ENCODE measurements at places on chromosomes 7 and 10.

GRCh38 chr10:53023411-53023810 lies 250.8 kb upstream of the MBL2 start:
- no peak for DNase-seq

- DNase-seq: no peak
Observed at GRCh38 chr10:50407076-50407801, 155.9 kb upstream of the ASAH2 start.

DNA sequence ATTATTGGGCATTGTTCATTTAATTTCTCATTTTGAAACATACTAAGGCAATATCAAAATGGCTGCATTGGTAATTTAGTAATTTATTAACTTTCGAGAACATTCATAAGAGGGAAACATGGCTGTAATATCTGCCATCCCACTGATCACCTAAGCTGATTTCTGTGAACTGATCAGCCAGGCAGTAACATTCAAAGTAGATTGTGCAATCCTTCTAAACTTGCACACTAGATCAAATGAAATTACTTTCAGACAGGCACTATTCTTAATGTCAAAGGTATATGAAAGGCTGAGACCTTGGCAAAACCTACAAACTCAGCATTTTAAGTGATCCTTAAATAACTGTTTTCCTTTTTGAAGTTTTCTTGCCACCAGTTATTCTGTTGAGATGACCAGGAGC lies 290.7 kb downstream of the CACNA2D1 start:
- no peak for DNase-seq

- DNase-seq: no peak
Observed at GRCh38 chr7:134480730-134481129, 21.8 kb upstream of the AKR1B1 start.

DNA sequence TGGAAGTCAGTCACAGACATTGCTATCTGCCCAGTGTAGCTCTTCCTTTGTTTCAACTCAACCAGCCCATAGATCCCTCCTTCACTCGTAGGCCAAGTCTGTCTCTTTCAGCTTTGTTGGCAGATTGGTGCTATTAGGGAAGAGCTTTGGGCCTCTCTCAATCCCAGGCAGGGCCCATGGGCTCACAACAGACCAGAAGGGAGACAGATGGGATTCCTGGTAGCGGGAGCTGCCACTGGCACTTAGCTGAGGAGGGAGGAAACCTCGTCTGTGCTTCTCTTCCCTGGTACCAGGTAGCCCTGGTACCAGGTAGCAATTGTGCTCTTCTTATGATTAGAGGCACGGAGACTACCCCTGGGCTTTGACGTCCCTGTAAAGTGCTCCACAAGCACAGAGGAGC lies 592.0 kb downstream of the TYW1 start:
- DNase-seq: no peak

- no peak for DNase-seq
Observed at GRCh38 chr7:154899862-154900261, 103.1 kb downstream of the PAXIP1 start.

DNA sequence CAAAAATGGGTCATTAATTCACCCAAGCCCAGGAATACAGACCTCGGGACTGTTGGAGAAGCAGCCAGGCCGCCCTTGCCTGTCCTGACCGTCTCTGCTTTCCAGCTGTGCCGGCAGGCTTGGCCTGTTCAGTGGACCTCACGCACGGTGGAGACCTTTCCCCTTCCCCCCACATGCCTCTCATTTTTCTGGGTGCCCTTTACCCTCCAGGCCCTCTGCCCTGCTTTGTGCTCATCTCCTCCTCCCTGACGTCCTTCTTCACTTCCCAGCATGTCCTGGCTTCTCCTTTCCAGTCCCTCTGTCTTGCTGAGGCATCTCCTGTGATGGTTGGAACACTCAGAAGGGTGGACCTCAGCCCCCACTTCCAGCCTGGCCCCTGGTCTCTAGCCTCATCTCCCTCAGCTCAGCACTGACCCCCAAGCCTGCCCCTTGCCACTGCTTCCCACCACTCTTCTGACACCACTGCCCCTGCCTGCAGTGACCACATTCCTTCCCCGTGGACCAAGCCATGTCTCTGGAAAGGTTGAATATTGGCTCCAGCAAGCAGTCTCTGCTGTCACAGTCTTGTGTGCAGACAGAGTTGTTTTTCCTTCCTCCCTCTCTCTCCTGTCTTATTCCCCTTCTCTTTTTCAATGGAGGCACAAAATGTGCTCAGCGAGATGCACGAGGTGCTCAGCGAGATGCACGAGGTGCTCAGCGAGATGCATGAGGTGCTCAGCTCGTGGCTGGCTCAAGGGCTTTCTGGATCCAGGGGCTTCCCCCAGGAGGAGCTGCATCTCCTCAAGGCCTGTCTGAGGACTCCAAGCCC lies 14.9 kb downstream of the BAG3 start:
- DNase-seq: no peak

- no peak for DNase-seq
Observed at GRCh38 chr7:117014099-117014656, 60.9 kb downstream of the ST7 start.

DNA sequence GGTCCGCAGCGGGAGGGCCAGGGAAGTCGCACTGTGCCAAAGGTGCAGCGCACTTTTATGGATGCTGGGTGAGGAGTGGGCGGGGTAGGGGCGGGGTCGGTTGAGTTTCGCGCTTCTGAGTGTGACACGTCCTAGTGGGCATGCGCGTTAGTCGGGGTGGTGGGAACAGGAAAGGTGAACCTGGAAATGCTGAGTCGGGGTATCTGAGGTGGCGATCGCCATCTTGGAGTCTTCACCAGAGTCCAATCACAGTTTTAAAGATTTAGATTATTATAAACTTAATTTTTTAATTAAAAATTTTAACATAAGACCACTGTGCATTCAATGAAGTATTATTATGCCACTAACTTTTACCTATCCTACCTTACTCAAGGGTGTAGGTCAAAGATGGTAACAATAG lies 45.7 kb downstream of the ZNF138 start:
- DNase-seq: no peak

DNA sequence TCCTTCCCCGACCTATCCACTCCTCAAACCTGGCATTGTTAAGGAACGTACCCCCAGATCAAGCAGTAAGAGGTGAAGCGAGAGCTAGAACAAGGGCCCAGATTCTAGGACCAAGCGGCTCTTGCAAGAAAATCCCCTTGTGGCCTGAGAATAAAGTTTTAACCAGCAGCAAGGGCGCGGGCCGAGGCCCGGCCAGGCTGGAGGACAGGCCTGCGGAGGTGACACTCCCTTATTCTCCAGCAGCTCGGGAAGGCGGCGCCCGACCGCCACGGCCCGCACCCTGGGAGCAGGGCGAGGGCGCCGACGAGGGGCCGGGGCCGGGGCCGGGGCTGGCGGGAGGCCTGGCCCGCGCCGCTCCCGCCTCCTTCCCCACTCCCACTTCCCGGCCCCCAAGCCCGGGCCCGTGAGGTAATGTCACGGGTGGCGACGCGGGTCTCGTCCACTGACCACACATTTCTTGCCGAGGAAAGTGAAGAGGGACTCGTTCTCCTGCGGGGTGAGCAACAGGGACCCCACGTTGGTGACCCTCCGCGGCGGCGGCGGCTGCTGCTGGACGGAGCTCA lies 551 bp downstream of the WASL start:
- no peak for DNase-seq

Data from stimulated activated CD8-positive, alpha-beta memory T cell treated with anti-CD3 and anti-CD28 coated beads, Interleukin-4, amount 100 ng/mL, for 4 hours (primary cell).